ENCODE measurements at places on chromosomes 2 and 18. TPM values are rescaled to one million over a fixed set of nuclear protein-coding genes. Genes with fewer than 3 reads are reported as not detected.

Gene PLEKHA3
- total RNA-seq = 6.5 TPM

Gene LDLRAD4
- total RNA-seq = 0.24 TPM

Gene HAAO
- not detected for total RNA-seq

Gene TRAPPC12
- 60.6 TPM for total RNA-seq

Gene LRATD1
- total RNA-seq = 0.12 TPM

Gene CYP20A1
- total RNA-seq = 31.4 TPM

Gene ASB18
- total RNA-seq = not detected

Gene SFT2D3
- 9.3 TPM for total RNA-seq

Gene ALLC
- not detected for total RNA-seq

DNA sequence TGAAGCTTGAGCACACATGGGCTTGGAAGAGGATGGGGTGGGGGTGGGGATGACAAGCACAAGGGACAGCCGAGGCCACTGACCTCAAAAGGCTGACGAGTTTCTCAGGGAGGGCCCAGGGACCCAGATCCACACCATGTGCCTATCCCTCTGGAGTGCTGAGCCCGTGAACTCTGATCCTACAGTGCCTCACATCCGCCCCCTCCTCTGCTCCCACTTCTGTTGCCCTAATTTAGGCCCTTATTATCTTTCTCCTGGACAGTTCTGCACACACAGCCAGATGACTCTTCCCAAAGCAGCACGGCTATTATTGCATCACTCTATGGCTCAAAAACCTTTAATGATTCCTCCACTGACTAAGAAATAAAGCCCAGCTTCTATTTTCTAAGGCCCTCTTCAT is 24.8 kb downstream of the CYRIA start:
- no peak for DNase-seq

DNA sequence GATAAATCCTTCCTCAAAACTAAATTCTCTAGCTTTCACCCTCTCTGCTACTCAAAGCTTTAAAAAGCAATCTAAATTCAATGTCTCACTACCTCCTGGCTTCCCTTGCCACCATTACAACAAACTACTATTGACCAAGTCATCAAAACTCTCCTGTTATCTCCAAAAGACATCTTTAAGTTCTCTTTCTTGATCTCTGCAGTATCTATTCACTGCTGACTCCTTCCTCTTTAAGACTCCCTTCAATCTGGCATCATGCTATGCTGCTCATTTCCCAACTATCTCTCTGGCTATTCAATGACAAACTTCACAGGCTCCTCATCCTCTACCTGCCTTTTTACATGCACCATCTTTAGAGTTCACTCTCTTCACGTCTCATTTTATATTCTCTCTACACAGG is 5.9 kb downstream of the PPP3R1 start:
- DNase-seq = no peak

- no peak for DNase-seq
Measured at GRCh38 chr2:181224866-181225265, 232.3 kb upstream of the ITGA4 start.

GRCh38 chr2:328761-329160 is 40.9 kb upstream of the ALKAL2 start:
- DNase-seq = peak; percentile 97

GRCh38 chr2:108145557-108146326 is 94.0 kb upstream of the SULT1C3 start:
- peak; percentile 59 for DNase-seq

GRCh38 chr2:100281521-100282438 is 40.5 kb downstream of the LONRF2 start:
- DNase-seq = peak; percentile 72

DNA sequence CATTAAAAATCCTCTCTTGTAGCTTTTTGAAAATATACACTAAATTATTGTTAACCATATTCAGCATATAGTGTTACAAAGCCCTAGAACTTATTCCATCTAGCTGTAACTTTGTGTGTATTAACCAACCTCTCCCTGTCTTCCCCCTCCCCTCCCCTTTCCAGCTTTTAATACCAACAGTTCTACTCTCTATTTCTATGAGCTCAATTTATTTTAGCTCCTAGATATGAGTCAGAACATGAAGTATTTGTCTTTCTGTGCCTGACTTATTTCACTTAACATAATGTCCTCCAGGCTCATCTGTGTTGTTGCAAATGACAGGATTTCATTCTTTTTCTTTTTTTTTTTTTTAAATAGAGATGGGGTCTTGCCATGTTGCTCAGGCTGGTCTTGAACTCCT is 45.1 kb downstream of the GPD2 start:
- DNase-seq = no peak

- peak; percentile 97 for DNase-seq
Measured at GRCh38 chr2:12534646-12535263, 182.0 kb upstream of the TRIB2 start.

GRCh38 chr2:237614151-237614720 is 13.2 kb upstream of the LRRFIP1 start:
- peak; percentile 76 for DNase-seq

DNA sequence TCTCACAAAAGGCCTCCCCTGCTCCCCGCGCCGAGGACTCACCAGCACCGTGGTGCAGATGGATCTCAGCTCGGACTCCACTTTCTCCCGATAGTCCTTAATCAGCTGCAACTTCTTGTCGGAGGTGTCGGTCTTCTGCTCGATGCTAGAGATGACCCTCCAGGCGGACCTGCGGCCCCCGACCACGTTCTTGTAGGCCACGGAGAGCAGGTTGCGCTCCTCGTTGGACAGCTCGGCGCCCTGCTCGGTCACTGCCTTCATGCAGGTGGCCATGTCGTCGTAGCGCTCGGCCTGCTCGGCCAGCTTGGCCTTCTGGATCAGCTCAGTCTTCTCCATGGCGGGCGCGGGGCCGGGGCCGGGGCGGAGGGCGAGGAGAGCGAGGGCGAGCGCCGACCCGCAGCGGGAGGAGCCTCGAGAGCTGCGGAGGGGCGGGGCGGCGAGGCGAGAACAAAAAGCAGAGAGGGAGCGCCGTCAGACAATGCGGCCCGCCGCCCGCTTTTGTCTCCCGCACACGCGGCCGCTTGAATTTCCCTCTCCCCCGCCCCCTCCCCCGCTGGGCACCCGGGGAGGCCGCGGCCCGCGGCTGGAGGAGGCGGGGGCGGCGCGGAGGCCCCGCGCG is 571 bp downstream of the YWHAQ start:
- DNase-seq = peak; percentile 83

- peak; percentile 89 for DNase-seq
Measured at GRCh38 chr2:84493514-84493913, 22.8 kb upstream of the DNAH6 start.

- peak; percentile 25 for DNase-seq
Measured at GRCh38 chr2:4898706-4899105, 793.5 kb upstream of the SOX11 start.

DNA sequence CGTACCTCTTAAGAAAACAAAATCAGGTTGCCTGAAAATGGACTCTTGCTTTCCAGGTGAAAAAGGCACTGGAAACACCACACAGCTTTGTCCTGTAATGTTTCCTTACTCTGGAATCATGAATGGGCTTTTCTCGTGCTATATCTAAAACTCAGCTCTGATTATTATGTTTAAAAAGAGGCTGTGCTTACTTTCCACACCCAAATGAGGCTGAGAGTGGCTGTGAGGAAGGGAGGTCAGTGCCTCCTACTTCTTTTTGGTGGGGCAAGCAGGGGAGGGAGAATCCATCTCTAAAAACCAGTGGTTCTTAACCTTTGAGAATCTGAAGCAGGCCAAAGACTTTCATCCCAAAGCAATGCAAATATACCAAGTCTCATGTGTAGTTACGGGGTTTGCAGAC is 148.6 kb downstream of the FAM210A start:
- no peak for DNase-seq

GRCh38 chr2:50785816-50786215 is 246.1 kb downstream of the NRXN1 start:
- DNase-seq = no peak

- DNase-seq = no peak
Measured at GRCh38 chr2:3007135-3007534, 370.5 kb downstream of the EIPR1 start.

DNA sequence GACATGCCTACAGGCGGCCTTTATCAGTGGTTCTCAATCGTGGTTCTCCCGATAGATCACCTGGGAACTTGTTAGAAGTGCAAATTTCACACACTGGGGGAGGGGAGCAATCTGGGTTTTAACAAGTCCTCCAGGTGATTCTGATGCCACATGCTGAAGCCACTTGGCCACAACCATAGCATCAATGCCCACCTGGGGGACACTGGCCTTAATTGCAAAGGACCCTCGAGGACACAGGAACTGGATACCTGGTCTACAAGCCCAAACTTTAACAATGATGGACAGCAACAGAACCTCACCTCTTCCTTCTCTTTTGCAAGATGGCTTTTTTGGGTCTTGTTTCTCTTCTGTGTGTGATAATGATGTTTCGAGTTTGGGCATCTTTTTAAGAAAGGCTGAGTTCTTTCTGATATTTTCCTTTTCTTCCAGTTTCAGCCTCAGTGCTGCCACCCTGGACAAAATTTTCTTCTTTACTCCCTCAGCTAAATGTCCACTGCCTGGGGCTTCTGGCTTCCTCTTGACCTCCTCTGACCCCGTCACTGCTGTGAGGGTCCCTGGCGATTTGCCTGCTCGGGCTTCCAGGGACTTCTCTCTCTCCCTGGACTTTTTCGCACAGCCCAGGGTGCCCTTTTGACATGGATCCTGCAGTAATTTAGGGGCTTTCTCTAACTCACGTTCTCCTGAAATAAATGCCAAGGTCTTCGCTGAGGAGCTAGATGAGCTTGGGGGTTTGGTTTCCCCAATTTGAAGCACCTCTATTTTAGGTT is 94.2 kb downstream of the ALPK2 start:
- DNase-seq = no peak
